T-helper 2 cell treated with Interferon-gamma antibody and Interleukin-4, amounts not matched to agents 5 μg/mL and 100 μg/mL, for 36 hours (primary cell): ENCODE measurements at places on chromosomes 5 and 9.

GRCh38 chr5:140312067-140312790 is 9.3 kb upstream of the PFDN1 start:
- no peak for DNase-seq

DNA sequence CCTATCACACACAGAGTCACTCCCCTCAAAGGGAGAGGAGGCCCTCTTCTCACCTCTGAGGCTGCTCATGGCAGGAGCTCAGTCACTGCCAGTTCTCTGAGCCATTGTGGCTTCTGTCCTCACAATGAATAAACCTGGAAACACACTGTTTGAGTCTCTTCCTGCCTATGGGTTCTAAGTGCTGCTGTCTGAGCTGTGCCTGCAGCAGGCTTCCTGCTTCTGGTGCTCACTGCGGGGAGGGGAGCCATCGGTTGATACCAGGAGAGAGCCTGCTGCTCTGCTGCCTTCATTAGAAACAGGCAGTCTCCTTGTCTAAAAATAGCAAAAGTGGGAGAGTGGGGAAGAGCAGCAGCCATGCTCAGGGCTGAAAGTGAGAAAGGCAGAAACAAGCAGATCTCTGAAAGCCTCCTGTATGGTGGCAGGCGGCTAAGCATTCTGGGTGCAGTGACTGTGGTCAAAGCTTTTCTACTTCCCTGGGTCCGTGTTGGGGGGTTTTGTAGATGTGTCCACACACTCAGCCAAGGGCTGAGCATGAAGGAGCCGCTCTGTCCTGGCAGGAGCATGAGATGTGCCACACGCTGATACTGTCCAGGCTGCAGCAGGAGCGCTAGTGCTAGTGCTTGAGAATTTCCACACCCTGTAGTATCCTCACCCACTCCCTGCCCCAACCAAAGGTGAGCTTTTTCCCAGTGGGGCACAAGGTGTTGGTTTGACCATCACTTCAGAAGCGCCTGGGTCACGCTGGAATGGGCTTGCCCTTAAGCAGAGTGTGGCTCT is 34.2 kb downstream of the PRKACG start:
- peak; percentile 60 for DNase-seq

DNA sequence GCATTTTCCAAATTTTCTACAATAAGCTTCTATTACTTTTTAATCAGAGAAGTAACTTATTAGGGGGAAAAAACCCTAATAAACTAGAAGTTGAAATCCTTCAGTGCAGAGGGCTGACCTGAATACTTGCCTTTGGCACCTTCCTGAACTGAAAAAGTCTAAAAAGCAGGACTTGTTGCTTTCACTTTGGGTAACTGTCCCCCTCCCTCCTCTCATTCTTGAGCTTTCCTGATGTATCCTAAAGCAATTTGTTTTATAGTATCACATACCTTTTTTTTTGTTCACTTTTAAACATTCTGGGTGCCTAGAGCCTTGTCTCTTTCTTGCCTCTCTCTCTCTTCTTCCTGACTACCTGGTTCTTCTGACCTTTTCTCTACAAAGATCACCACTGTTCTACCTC is 64.0 kb upstream of the ERBIN start:
- no peak for DNase-seq

DNA sequence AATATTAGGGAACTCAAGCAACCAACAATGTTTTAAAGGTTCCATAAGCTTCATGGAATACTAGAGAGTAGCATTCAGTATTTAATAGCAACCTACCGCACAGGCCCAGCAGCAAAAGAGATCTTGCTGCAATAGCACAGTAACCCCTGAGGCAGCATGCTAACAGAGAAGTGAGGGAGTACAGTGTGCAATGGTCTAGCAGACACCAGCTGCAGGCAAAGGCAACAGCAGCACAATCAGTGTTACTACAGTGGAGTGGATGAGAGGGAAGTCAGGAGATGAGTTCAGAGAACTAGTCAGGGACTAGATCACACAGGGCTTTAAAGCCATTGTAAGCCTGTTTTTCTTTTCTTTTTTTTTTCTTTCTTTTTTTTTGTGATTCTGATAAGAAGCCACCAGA is 2.8 kb downstream of the TICAM2 start:
- no peak for DNase-seq

DNA sequence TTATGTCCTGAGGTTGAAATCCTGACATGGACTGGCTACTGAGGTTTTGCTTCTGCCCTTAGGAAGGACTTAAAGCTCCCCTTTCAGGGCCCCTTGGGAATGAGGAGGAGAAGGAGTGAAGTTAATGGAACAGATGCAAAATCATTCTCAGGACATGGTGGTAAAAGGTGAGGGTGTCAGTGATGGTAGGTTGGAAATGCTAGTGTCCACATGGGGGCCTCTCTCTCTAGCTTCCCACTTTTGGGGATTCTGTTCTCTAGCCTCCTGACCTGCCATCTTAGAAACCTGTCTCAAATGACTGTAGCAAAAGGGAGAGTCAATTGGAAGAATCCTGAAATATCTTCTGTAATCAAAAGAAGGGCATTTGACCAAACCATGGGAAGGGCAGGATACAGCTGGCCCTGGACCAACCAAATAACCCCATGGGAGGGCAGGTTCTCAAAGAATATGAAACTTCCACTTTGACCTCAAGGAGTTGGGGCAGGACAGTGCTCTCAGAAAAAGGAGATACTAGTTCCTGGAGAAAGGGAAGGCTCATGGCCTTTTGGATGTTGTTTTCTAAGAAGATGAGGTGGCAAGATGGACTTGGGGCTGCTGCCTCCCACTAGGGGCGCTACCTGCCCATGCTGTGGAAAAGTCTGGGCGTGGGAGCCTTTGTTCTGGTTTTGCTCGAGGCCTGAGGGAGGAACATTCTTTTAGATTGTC is 21.2 kb upstream of the MLANA start:
- no peak for DNase-seq

DNA sequence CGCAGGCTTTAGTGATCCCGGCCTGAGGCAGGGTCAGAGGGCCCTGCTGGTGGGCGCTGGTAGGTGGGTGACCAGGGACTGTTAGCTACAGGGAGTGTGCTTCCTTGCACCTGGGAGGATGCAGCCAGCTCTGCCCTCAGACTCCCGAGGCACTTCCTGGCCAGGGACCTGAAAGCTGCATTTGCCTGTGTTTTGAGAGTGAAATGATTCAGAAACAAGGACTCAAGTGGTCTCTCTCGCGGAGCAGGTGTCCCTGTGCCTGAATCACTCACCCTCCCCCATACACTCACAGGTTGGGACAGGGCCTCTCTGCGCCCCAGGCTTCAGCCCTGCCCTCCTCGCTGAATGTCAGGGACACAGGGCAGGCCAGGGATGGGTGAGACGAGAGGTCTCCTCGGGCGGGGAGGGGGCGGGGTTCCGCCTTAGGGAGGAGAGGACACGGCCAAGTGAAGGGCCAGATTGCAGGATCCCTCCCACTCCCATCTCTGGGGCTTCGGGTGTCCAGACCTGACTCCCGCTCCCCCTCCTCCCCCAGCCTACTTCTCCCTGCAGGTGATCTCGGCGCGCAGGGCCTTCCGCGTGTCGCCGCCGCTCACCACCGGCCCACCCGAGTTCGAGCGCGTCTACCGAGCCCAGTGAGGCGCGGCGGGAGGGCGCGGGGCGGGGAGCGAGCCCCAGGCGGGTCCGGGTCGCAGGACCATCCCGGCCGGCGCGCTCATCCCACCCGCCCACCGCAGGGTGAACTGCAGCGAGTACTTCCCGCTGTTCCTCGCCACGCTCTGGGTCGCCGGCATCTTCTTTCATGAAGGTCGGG is 1.5 kb downstream of the LTC4S start:
- DNase-seq, result no peak

GRCh38 chr9:36138496-36138895 is 2.0 kb downstream of the GLIPR2 start:
- DNase-seq, result no peak

DNA sequence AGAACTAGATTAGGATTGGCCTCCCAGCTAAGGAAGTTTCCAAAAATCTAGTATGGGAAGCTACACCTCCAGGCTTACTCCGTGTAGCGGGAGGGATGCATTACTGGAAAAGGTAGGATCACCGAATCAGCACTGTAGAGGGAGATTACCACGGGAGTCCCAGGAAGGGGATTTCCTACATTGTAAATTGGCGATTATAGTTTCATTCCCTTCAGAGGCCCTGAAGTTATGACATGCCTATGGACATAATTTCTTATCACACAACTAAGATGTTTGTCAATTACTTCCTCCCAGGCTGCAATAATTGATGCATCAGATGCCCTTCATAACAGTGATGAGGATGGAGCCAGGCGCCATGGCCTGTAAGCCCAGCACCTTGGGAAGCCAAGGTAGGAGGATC is 71.2 kb upstream of the NR4A3 start:
- no peak for DNase-seq

GRCh38 chr9:137272241-137273094 is 5.1 kb upstream of the TOR4A start:
- DNase-seq, result no peak

DNA sequence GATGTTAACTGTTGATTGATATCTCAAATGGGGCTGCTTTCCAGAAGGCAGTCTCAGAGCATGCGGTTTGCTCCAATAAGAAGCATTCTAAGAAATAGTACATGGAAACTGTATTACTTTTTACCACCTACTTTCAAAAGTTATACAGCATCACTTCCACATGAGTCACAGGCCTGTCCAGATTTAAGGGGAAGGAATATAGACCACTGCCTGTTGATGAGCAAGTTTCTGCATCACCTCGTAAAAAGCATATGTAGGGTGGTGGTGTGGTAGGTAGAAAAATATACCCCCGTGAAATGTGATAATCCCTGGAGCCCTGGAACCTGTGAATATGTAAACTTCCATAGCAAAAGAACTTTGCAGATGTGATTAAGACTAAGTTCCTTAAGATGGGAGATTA is 816.6 kb upstream of the CDH6 start:
- DNase-seq, result no peak

DNA sequence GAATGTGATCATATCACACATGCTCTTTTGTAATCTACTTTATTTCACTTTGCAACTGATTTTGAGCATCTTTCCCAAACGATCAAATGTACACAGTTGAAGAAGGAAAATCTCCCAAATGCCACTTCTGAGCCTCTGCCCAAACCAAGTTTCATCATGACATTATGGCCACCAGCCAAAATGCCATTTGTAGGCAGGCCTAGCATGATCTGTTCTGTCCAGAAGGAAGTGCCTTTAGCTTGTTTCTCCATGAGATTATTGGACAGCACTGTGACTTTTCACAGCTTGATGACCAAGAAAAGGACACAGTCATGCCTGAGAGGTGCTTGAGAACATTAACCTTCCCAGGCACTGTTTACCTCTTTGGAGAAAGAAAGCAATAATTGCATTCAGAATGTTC is 73.2 kb upstream of the PIP5K1B start:
- DNase-seq, result no peak

DNA sequence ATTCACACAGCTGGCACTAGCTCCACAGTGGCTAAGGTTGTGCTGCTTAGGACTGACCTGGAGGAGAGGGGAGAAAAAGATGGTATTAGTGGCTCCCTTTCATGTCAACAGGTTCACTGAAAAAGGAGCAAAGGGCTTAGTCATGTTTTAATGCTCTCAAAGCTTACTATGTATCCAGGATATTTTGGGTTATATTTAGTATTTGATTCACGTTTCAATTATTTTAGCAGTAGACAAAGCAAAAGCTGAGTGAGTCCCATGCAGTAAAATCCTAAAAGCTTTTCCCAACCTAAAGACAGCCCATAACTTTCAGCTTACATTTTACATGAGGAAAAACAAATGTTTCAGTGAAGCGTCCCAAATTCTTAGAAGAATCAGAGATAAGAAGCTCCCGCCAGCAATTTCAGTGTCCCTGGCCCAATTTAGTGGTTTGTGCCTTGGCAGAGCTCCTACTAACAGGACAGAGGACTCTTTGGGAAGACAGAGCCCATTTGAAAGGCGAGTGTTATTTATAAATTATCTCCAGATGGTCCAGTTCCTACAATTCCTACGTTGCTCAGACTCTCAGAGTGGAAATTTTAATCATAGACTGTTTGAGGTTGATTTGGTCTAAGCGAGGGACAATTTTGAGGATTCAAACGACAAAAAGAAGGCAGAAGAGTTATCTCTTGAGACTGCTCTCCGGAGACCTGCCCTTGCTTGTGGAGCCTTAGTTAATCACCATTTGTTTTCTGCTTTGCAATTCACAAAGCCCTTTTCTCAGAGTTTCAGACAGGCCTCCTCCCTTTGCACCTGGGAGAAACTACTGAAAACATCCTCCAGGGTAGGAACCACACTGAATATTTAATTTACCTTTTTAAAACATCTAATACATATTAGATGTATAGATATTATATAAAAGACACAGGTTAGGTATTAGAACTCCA is 225.0 kb upstream of the ANKRD55 start:
- DNase-seq, result no peak

GRCh38 chr5:140227046-140227445 is 52.1 kb downstream of the CYSTM1 start:
- no peak for DNase-seq

DNA sequence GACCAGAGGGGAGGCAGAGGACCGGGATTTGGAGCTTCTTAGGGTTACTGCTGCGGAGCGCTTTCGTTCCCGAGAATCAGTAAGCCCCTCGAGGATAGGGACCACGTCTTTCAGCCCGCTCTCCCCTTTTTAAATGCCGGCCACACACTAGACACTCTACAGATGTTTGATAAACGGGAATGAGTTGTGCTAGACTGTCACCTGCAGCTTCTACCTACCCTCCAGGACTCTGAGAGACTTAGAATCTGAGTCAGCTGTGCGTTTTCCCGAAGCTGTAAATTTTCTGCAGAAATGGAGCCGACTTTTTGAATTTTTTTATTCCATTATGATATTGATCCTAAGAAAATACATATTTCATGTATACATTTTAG is 670 bp downstream of the CCDC171 start:
- DNase-seq, result no peak

GRCh38 chr5:102622262-102622661 is 123.5 kb upstream of the SLCO6A1 start:
- DNase-seq, result no peak

DNA sequence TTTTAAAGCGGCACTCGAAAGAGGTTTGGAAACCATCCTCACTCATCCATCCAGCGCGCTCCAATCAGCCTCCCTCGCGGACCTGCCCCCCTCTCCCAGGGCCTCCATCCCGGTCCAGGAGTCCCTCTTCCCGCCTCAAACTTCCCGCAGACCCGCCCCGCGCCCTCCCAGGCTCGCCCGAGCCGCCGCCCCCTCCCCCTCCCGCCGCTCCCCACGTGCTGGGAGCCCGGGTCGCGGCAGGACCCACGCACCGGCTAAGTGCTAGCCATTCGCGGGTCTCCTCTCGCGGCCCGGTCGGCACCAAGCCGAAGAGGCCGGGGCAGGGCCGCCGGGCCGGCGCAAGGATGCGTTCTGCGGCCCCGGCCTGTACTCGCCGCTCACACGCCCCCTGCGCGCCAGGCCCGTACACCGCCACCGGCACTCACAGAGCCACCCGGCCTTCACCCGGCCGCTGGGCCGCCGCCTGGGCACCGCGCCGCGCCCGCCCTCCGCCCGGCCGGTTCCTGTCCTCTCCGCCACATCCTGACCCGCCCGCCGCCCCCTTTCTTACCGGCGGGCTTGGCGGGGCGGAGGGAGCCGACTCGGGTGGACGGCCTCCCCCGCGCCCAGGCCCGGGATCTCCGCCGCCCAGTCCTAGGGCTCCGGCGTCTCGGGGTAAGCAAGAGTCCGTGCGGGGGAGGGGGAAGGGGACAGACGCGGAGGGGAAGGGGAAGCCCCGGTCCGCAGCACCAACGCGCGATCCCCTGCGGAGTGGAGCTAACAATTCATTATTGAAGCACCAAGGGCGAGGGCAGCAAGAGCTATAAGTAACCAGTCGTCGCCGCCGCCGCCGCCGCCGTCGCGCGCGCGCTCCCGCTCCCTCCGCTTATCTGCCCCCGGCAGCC is 576 bp downstream of the CHD1 start:
- DNase-seq, result peak; percentile 37

GRCh38 chr5:103582364-103582763 is 19.8 kb upstream of the NUDT12 start:
- DNase-seq, result no peak

GRCh38 chr5:137366526-137366925 is 132.6 kb downstream of the SPOCK1 start:
- DNase-seq, result no peak
